DMS53 (cell line): ENCODE measurements at places on chromosomes 3 and 15.

GRCh38 chr3:14305324-14305723 is 97.1 kb upstream of the SLC6A6 start:
- DNase-seq, result no peak

DNA sequence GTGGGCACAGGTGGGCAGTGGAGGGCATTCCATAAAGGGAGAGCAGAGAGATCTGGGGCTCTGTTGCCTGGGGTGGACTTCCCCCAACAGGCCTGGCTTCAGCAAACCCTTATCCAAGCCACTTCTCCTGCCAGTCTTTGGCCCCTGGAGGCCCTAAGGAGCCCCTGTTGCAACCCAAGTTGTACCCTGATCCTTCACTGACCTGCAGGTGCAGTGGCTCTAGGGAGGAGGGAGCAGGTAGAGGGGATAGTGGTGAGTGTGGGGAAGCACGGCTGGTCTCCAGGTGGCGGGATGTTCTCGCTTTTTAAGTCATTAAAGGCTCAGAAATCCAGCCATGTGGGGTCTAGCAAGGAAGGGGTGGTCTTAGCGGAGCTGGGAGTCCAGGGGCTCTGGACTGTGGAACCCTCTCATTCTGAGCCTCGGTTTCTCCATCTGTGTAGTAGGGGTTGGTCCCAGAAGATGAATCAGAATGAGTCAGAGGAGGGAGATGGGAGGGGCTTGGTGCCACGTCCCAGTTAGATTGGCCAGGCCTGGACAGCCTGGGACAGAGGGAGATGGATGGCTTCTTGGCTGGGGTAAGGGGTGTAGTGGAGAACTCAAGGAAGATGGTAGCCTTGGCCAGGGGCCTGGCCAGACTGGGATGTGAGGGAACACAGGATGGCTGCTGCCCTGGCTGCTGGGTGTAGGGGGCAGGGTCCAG is 2.6 kb downstream of the ZBTB47 start:
- DNase-seq, result peak; percentile 2

- peak; percentile 34 for DNase-seq
Observed at GRCh38 chr15:83654379-83655236, 685 bp downstream of the ADAMTSL3 start.

DNA sequence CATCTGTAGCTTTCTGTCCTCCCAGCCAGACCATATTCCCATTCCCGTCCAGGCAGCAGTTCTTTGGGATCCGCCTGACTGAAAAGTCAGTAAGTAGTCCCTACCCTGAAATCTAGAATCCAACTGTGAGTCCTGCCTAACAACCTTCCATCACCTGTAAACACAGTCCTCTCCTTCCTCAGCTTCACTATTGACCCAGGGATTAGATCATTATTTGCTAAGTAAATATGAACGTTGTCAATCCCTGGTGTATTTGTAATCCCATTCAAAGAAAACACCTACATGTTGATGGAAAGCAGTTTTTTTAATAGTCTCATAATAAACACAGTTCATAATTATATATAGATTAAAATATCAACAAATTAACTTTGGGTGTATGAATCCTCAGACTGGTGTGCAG is 732 bp downstream of the SAXO2 start:
- DNase-seq, result peak; percentile 95

GRCh38 chr3:55690726-55691125 is 203.6 kb upstream of the WNT5A start:
- DNase-seq, result peak; percentile 21

DNA sequence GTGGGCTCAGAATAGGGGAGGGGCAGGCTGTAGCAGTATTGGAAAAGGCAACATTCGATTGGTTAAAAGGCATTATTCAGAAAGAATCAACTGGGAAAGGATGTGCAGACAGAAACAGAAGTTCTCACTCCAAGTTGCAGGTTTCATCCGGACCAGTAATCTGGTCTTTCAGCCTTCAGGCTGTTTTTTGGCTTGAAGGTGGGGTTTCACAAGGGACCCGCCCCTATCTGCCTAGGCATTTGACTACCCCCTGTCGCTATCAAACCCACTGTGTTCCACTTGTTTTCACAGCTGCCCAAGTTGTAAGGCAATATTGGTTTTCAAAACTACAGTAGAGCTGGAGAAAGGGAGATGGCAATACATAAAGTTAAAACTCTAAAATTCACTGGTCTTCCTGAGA is 96.9 kb downstream of the VPS8 start:
- DNase-seq, result no peak

DNA sequence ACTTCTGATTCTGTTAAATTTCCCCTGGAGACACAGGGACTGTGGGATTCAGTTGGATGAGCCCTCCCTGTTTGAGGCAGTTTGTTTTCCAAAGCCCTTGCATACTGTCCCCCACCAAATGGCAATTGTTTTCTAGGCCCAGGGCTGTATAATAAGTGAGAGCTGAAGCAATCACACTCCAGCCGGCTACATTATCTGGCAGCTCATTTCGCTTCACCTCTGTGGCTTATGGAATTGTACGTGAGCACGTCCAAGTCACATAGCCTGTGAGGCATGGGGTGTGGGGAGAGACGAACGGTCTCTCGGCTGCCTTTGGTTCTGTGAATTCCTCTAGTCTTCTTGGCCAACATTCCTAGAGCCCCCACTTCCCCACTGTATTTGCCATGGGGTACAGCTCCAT is 10.7 kb downstream of the RBP2 start:
- DNase-seq, result no peak

- no peak for DNase-seq
Observed at GRCh38 chr3:9041626-9042025, 78.4 kb upstream of the RAD18 start.

GRCh38 chr15:39873978-39874377 is 46.1 kb downstream of the GPR176 start:
- DNase-seq, result no peak

GRCh38 chr3:196073255-196073753 is 8.6 kb downstream of the TFRC start:
- DNase-seq, result peak; percentile 70

GRCh38 chr15:31163769-31164572 is 62.4 kb upstream of the TRPM1 start:
- DNase-seq, result no peak

GRCh38 chr3:125267460-125267859 is 54.9 kb upstream of the SLC12A8 start:
- no peak for DNase-seq

DNA sequence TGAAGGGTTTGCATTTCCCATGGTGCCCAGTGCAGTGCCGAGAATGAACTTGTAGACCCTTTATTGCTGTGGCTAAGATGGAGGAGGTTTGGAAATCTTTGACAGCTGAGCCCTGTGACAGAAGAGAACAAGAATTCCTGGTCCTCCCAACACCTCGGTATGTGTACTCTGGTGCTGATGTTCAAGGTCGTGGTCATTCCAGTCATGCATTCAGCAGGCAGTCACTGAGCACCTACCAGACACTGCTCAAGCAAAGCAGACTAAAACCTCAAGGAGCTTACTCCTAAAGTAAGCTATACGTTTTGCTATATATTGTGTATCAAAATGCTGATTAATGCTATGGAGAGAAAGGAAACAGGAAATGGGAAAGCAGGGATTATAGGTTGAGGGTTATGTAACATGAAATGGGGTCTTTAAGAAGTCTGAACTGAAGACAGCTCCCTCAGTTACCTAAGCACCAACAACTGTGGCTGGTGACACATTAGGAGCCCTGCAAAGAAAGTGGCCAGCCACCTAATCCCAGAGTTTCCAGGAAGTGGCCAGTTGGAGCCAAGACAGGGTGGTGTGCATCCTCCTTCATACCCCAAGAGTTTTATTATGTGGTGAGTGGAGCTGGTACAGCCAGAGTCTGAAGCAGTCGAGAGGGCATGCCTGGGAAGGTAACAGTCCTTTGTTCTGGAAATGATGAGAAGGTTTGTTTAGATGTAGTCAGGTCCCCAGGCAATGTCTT is 65.0 kb downstream of the CCNL1 start:
- DNase-seq, result no peak

GRCh38 chr3:50666837-50667236 is 7.9 kb upstream of the DOCK3 start:
- no peak for DNase-seq
